ENCODE measurements at places on chromosomes 2 and 18.
A peak's percentile ranks its signal among the peaks of the same experiment; 100 is the strongest.

DNA sequence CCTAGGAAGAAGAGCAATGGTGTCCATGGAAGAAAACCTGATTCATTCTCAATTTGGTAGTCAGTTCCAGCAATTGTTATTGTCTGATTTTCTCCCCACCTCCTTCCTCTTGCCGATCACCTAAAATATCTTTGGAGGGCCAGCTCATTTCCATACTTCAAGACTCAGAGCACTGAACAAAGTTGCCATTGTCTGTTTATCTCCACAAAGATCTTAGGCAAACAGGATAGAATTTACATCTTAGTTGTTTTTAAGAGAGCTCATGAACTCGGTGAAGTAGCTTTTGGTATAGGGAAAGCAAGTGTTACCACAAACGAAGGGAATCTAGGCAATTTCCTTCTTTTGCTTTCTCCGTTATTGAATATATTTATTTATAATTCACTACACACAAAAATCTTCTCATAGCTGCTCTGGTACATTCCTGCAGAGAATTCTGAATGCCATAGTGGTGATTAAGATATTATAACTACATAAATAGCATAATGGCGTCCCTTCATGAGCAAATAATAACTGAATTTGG lies 41.5 kb upstream of the CHST9 start:
- DNase-seq, result no peak

GRCh38 chr18:555705-556457 lies 24.3 kb upstream of the CETN1 start:
- DNase-seq, result no peak

- DNase-seq, result no peak
Measured at GRCh38 chr2:158539176-158540005, 82.6 kb downstream of the PKP4 start.

- DNase-seq, result no peak
Measured at GRCh38 chr2:98564541-98565132, 43.7 kb downstream of the COA5 start.

GRCh38 chr2:240913810-240914644 lies 7.9 kb downstream of the CROCC2 start:
- peak; percentile 29 for DNase-seq

GRCh38 chr2:224925810-224926100 lies 116.5 kb downstream of the DOCK10 start:
- DNase-seq, result no peak

- DNase-seq, result no peak
Measured at GRCh38 chr18:24465486-24465885, 5.0 kb downstream of the HRH4 start.

- DNase-seq, result no peak
Measured at GRCh38 chr2:56741601-56742102, 557.9 kb downstream of the CCDC85A start.

- no peak for DNase-seq
Measured at GRCh38 chr18:34659579-34660517, 50.2 kb upstream of the DTNA start.

- DNase-seq, result no peak
Measured at GRCh38 chr2:152049541-152049940, 49.3 kb downstream of the CACNB4 start.

GRCh38 chr2:73640946-73641766 lies 1.1 kb downstream of the NAT8 start:
- no peak for DNase-seq

DNA sequence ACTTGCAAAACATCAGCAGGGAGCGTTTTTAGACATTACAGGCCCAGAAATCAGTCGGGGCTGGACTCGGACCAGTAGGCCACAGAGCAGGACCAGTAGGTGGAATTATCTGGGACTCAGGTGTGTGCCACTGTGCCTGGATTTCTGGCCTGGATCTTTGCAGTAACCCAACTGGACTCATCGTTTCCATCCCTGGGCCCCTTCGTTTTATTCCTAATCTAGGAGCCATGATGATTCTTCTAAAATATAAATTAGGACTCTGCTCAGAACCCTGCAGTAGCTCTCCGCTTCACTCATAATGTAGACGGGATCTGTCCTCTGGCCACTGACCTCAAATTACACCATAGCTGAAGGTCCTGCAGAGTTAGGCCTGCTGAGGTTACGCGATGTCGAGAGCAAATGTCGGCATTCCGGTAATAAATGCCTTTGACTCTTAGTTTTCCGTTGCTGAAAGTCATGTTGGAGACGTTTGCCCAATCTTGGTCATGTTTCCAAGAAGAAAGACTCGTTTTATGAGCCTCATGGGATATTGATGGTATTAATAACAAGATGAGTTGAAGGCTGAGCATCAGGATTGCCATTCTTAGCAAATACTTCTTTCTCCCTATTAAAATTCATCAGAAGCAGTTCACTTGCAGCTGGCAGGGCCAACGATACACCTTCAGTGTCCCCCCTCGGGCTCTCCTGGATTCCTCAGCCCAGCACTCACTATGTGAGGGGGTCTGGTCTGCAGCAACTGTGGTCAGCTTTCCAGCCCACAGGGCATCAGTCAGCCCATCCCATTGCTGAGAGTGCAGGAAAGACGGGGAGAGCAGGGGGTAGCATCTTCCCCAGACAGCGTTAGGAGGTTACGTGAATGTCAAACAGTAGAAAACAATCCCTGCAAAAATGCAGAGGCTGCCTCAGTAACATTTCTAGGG lies 39.9 kb upstream of the KLF11 start:
- no peak for DNase-seq

- no peak for DNase-seq
Measured at GRCh38 chr18:29326214-29326613, 1149.3 kb upstream of the CDH2 start.

GRCh38 chr2:42109959-42110640 lies 59.1 kb upstream of the EML4 start:
- no peak for DNase-seq
